Articular chondrocyte of knee joint (primary cell): ENCODE measurements at places on chromosomes 12 and 14. TPM values are rescaled to one million over a fixed set of nuclear protein-coding genes. Genes with fewer than 3 reads are reported as not detected.

ENDOU gene
- 0.11 and 0.78 TPM in 2 replicates for total RNA-seq

HAL gene
- under 0.01 and 0.11 TPM in 2 replicates for total RNA-seq

RAPGEF3 gene
- 14.2 and 18.6 TPM in 2 replicates for total RNA-seq

TRPV4 gene
- total RNA-seq: 4.8 and 5.1 TPM in 2 replicates

C14orf180 gene
- not detected in 2 replicates for total RNA-seq

TMTC1 gene
- 115 and 127 TPM in 2 replicates for total RNA-seq

TEX52 gene
- not detected in 2 replicates for total RNA-seq

CCDC197 gene
- total RNA-seq: not detected in 2 replicates

RPS6KA5 gene
- 1.6 and 2.3 TPM in 2 replicates for total RNA-seq

BCL2L2 gene
- 17.2 and 17.9 TPM in 2 replicates for total RNA-seq

KRT73 gene
- not detected in 2 replicates for total RNA-seq

STAC3 gene
- total RNA-seq: 0.54 and 0.65 TPM in 2 replicates

FGF6 gene
- total RNA-seq: not detected in 2 replicates

EFS gene
- 15.5 and 18.4 TPM in 2 replicates for total RNA-seq

PPP4R4 gene
- total RNA-seq: 6.6 and 9.4 TPM in 2 replicates

ADIPOR2 gene
- 28.5 and 33.3 TPM in 2 replicates for total RNA-seq

RAB3IP gene
- 1.6 and 2.5 TPM in 2 replicates for total RNA-seq

PIK3C2G gene
- not detected in 2 replicates for total RNA-seq

INHBC gene
- total RNA-seq: under 0.01 TPM in 1 of 2 replicates, not detected in the other

GUCY2C gene
- total RNA-seq: 0.11 TPM in 1 of 2 replicates, not detected in the other

ALG10B gene
- total RNA-seq: 5.8 and 6.0 TPM in 2 replicates

CLEC6A gene
- total RNA-seq: not detected in 2 replicates

DLK1 gene
- 0.22 and 0.39 TPM in 2 replicates for total RNA-seq

KRT77 gene
- total RNA-seq: not detected in 2 replicates

PPP1R36 gene
- total RNA-seq: 1.3 and 2.4 TPM in 2 replicates

KIF26A gene
- total RNA-seq: 0.78 and 1.5 TPM in 2 replicates

SIX6 gene
- total RNA-seq: not detected in 2 replicates
